ENCODE measurements at places on chromosomes 1 and 21. TPM values are rescaled to one million over a fixed set of nuclear protein-coding genes. Genes with fewer than 3 reads are reported as not detected.
A peak's percentile ranks its signal among the peaks of the same experiment; 100 is the strongest.

DNA sequence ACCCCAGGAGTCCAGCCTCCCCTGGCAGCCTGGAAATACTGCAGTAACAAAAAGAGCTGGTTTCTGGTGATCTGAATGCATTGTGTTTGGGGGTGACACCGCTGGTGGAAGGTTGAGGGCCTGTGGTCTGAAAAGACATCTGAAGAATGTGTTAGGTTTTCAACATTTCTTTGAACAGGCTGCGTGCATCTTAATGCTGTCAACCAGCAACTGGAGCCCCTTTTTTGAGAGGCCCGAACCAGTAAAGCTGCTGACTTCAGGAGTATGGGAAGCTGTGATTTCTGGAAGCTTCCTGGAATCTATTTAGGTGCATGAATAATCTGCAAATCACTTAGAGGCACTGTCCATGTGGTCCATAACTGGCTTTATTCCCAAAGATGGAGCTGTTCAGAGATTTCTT lies 17.0 kb downstream of the ATP5PO start:
- DNase-seq = no peak

DNA sequence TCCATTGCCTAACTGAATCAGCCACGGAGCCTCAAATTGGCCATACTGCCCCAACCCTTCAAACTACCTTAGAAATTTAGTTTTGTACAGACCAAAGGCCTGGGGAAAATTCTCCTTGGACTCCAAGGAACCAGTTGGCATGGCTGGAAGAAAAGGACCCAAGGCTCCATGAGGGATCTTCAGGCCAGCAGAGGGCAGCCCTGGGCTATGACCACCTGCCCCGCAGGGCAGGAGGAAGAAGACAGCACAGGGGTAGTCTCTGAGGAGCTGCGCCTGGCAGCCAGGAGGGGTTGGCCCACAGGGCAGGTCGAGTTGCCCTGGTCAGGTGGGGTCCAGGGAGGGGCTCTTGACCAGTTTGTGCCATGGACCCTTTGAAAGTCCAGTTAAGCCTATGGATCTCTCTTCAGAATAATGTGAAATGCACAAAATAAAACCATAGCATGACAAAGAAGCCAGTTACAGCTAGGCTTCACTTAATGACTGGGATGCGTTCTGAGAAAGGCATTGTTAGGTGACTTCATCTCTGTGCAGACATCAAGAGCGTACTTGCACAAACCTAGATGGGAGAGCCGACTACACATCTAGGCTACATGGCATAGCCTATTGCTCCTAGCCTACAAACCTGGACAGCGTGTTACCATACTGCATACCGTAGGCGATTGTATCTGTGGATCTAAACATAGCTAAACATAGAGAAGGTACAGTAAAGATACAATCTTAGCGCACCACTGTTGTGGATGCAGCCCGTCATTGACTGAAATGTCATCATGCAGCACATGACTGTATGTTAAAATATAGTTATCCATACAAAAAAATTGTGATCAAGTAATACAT lies 26.1 kb downstream of the CACNA1S start:
- DNase-seq = peak; percentile 65

- DNase-seq = peak; percentile 69
Observed at GRCh38 chr1:113057006-113057405, 16.0 kb upstream of the LRIG2 start.

Gene ADAMTS1
- total RNA-seq = 12.6 TPM

- peak; percentile 52 for DNase-seq
Observed at GRCh38 chr1:116909512-116910378, at the start of gene PTGFRN. TSS of gene PTGFRN (plus strand) at chr1:116909916. CDS start at chr1:116910204, 288 bp downstream.

DNA sequence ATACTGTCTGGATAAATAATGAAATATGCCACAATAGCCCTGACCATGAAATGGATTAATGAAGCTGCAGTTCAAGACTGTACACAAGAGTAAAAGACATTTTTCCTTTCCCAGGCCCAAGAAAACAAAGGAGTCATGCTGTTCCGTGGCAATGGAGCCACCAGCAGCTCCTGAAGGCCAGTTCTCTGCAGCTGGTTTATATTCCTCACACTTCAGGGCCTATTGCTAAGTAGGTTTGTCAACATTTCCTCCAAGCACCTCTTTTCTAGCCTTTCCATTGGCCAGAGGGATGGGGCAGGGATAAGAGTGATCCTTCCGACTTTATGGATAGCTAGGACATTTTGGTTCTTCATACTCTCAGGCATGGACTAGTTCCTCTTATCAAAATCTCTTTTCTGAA lies 24.2 kb upstream of the RGL1 start:
- no peak for DNase-seq

DNA sequence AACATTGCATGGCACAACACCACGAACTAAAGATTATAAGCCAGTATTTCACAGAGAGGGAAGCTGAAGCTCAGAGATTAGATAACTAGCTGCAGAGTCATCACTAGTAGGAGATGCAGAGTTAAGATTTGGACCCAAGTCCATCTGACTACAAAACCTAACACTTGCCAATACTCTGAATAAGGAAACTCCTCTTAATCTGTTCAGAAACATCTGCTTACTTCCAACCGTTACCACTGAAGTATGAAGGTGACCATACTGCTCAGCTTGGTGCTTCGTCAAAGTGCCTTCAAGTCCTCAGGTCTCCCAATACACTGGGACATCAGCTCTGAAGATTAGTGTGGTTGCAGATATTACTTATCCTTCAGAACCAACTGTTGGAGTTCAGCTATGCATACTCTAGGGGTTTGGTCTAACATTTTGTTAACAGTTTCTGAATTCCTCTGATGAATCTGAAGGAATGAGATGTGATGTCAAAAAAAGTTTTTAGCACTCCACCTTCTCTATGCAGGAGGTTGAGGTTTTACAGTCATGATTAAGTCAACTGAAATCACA lies 179.6 kb downstream of the TPR start:
- no peak for DNase-seq

Gene TCHH
- total RNA-seq = 0.17 TPM

Gene OR2L5
- not detected for total RNA-seq

GRCh38 chr21:42513985-42514882 lies 582 bp downstream of the SLC37A1 start:
- DNase-seq = peak; percentile 35

DNA sequence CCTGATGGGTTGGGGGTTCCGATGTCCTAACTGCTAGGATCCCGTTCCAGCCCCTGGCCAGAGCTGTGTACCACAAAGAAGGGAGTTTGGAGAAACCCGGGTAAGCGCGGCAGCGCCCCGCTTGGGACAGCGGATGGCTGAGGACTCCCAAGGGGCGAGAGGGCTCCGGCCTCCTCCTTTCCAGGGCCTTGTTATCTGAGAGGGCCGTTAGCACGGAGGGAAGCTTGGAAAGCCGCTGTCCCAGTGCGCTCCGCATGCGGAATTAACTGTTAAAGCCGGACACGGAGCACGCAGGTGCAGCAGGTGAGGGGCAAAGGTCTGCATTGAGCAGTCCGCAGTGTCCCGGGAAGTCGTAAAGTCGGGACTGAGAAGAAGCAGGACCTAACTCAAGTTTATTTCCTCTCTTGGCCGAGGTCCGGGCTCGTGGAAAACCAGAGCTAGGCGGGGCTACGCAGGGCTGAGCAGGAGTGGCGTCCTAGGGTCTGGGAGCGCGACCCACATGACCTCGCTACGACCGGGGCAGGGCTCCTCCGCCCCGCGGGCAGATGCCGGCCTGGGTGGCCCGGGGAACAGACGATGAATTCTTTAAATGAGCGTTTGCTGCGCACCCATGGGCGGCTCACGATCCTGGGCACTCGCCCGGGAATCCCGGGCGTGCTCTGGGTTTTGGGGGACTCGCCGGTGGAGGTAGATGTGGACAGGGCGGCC lies 4.5 kb downstream of the LHX4 start:
- no peak for DNase-seq

Data from dermis blood vessel endothelial cell (primary cell).